T-helper 1 cell (primary cell): ENCODE measurements at places on chromosomes 7 and 10.
A peak's percentile ranks its signal among the peaks of the same experiment; 100 is the strongest.

GRCh38 chr10:110395350-110396283 lies 90.9 kb upstream of the SMNDC1 start:
- peak; percentile 62 for DNase-seq

DNA sequence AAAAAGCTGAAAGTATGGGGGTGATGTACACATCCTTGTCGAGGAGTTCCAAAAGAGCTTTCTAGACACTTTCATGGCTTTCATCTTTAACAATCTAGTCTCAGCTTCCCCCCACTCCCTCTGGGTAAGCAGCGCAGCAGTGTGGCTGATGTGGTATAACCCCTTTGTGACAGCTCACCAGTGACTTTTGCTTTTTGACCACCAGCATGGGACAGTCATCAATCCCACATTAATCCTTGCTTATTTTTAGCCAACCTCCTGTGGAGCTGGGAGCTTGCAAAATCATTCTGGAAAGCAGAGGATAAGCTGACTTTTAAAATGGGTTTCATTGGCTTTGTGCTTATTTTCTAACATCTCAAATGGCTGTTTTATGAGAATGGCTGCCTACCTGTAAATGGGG lies 272.7 kb downstream of the HDAC9 start:
- DNase-seq: no peak

GRCh38 chr7:30975256-30975899 lies 11.6 kb downstream of the GHRHR start:
- no peak for DNase-seq

- no peak for DNase-seq
These were observed 162.3 kb upstream of the KLF14 start for GRCh38 chr7:130896051-130896881.

DNA sequence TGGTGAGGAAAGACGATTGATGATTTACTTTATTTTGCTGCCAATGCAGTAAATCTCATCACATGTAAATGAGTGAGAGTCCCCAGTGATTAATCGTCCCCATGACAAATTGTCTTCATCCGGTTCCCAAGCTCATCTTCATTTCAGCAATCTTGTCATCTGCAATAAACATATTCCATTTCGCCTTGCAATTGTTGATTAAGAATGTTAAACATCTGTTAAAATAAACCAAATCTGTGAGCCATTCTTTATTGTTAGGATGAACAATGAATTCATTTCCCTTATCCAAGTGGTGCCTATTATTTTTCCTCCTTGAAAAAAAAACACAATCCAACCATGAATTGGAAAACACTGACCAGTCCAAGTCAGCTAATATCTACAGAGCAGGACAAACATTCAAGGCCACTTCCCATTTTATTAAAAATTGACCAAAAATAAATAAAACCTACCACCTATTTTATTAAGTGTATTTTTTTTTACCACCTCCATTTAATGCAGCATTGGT lies 36.5 kb downstream of the NPS start:
- no peak for DNase-seq

- DNase-seq: no peak
These were observed 222.9 kb upstream of the KMT2E start for GRCh38 chr7:104791080-104791479.

GRCh38 chr7:55776196-55776595 lies 86.4 kb downstream of the SEPTIN14 start:
- no peak for DNase-seq

DNA sequence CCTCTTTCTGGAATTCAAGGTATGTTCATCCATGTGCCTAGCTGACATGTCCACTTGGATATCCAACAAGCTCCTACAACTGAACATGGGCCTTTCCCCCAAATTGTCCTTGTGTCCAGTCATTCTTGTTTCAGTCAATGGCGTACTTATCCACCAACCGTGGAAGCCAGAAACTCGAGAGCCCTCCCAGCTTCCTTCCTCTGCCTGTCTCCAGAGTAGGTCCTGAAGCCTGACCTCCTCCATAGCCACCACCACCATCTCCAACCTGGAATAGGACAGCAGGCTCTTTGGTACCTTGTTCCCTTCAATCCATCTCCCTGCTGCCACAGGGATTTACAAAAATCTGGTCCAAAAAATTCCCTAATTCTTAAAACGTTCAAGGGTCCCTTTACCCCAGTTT lies 305.1 kb downstream of the RPS24 start:
- DNase-seq: no peak

DNA sequence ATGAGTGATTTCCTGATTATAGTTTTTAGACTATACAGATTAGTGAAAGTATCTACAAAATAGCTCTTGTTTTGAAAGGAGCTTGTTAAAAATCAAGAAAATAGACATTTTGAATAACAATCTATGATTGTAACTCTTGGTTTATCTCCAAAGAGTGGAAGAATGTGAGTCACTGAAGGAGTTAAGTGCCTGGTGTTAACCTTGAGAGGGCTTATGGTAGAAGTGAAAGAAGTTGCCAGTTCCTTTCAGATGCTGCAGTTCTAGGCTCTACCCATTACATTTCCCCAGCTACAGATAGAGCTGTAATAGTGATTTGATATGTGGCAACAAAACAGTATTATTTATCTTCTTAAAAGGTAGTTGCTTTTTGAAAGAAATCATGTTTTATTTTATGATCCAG lies 12.7 kb downstream of the NRBF2 start:
- no peak for DNase-seq

DNA sequence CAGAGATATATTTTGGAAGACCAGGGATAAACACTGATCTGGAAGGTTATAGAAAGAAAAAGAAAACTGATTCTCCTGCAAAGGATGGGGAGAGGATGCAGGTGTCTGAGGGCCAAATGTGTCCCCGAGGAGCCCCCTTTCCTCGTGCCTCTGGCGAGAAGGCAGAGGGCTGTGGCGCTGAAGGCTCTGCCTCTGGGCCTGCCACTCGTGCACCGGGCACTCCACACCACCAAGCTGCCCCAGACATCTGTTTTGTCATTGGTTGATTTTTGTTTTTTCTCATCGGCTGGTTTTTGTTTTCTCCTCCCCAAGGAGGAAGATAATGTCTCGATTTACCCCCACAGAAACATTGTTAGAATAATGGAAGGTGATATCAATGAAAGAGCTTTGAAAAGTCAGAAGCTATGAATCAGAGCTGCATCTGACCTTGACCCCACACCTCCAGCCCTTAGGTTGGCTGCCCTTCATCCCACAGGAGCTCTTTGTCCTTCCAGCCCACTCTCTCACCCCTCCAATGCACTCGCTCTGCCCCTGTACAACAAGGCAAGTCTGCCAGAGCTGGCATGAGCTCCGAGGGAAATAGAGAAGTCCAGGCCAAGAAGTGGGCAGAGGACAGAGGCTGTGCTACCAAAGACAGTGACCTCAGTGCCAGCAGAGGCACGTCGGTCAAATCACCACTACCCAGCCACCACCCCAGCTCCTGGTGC lies 124.8 kb downstream of the TCERG1L start:
- DNase-seq: no peak

DNA sequence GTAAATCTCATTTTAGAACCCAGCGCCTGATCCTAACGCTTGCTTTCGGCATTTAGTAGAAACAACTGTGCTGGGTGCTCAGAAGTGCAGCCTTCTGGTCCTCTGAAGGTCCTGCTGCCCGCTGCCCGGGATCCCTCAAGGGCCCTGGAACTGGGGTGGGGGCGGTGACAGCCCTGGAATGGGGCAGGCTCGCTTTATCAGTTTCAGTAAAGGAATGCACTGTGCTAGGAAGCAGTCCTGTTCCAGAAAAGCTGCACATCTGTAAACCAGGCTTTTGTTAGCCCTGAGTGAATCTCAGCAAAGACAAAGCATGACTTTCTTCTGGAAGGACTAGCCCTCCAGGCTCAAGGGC lies 254.6 kb downstream of the TNS3 start:
- no peak for DNase-seq

GRCh38 chr10:86597306-86597705 lies 57.0 kb upstream of the OPN4 start:
- DNase-seq: no peak

DNA sequence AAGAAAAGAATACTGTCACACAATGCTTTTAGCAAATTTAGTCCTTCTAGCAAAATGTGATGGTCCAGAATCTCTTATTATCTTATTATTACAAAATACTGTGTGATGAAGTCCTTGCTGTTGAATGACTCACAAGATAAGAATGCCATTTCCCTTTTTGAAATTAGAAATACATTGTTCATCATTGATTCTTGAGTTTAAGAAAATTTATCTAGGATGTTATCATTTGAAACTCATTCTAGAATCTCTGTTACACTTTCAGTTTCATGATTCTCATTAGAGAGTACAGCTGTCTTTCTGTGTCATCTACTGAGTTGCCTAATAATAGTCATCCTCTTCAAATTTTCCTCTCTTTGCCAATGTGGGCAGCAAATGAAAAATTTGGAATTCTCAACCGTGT lies 9.6 kb downstream of the ZKSCAN5 start:
- no peak for DNase-seq

GRCh38 chr7:154789404-154789803 lies 213.5 kb downstream of the PAXIP1 start:
- no peak for DNase-seq

GRCh38 chr7:94700926-94701554 lies 45.1 kb upstream of the SGCE start:
- no peak for DNase-seq

- DNase-seq: no peak
These were observed 194.8 kb upstream of the NRP1 start for GRCh38 chr10:33529234-33529633.

GRCh38 chr7:116097365-116098009 lies 66.9 kb upstream of the TFEC start:
- no peak for DNase-seq

DNA sequence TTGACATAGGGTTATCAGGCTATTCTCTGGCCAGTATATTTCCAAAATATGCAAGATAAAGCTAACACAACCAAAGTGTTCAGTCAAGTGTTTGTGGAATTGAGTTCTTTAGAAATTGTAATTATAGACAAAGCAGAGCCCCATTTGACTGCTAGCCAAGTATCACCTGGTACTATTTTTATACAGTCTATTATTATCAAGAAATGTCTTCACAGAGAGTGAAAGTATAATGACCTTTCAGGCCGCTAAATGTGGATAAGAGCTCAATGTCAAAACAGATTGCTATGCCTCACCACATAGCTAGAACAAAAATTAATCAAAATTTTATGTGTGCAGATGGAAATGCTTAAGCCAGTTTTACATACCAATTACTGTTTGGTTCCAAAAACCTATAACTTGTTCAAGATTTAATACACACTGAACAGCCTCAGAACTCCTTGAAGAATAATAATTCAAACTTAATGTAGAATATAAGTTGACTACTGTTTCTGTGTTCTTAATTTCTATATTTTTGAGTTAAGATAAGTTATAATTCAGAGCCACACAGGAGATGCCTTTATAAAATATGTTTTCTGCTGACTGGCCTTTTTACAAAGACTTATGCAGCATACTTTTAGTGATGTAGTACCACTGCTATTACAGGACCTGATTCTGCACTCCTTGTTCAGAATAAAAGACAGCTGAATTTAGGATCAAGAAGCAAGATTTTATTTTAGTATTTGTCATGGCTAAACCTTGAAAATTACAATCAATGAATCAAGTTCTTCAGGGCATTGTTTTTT lies 31.0 kb downstream of the PRPS1L1 start:
- no peak for DNase-seq

GRCh38 chr7:157309988-157310668 lies 26.7 kb upstream of the DNAJB6 start:
- DNase-seq: no peak
